ENCODE measurements at places on chromosomes 5 and 9.

- peak; percentile 80 for ATAC-seq
Measured at GRCh38 chr5:135443161-135443960, 3.8 kb downstream of the DCANP1 start.

DNA sequence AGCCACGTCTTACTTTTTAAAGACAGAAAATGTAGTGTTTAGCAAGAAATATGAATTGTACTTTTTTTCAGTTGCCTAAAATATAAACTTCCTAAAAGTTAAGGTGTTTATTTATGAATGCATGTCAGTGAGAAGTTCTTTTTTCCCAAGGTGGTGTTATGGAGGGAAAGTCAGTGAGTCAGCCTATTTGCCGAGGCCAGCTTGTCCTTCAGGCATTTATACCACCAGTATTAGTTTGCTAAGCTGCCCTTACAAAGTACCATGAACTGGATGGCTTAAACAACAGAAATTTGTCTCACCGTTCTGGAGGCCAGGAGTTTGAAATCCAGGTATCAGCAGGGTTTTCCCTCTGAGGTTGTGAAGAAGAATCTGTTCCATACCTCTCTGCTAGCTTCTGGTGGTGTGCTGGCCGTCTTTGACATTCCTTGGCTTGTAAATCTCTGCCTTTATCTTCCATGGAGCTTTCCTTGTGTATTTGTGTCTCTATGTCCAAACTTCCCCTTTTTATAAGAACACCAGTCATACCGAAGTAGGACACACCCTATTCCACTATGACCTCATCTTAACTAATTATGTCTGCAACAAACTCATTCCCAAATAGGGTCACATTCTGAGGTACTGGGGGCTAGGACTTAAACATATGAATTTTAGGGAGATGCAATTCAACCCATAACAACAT lies 38.4 kb downstream of the PRKACG start:
- ATAC-seq: peak; percentile 55

DNA sequence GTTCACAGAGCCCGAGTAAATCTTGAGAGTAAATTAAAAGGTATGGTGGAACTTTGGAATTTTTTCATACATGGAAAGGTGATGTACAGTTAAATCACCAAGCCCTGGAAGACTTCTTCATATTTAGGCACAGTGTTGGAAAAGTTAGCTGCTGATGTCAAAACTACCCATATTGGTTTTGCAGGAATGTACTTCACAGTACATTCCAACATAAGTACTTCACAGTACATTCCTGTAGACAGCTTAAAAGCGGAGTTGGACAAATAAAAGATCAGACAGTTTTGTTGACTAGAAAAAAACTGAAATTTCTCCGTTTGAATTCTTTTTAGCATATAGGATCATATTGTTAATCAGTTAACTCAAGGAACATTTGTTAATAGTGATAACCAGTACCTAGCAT lies 1.8 kb downstream of the RANBP17 start:
- no peak for ATAC-seq

- ATAC-seq: peak; percentile 34
Measured at GRCh38 chr5:17343675-17344074, 126.2 kb downstream of the BASP1 start.

DNA sequence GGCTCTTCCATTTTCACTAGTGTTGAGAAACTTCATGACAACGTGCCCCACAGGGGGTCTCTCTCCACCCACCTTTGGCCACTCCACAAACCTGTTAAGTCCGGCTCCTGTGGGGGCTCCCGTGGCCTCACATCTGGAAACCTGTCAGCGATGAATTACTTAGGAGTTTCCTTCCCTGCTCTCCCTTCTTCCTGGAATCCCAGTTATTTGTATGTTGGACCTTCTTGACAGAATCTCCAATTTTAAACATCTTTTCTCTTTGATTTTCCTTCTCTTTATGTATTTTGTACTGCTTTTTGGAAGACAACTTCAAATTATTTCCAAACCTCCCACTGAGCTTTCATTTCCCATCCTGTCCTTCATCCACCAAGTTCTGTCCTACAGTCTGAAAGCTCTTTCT lies 55.1 kb upstream of the NRARP start:
- ATAC-seq: no peak

GRCh38 chr9:72728031-72728770 lies 206.8 kb downstream of the TMC1 start:
- no peak for ATAC-seq

DNA sequence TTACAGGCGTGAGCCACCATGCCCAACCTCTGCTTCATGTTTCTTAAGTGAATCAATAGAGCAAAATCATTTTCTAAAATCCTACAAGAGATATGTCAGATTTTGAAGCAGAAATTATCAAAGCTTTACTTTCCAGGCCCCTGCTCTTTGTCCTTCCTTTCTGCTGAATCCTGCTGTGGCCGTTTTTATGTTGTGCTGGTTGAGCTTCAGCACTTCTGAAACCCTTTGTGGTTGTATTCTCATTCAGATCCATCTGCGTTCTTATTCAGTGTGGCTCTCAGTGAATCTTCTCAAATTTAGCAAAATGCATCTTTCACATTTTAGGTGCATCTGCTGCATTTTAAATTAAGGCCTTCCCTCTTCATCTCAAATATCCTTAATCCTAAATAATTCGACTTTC lies 26.0 kb downstream of the JMY start:
- ATAC-seq: no peak

DNA sequence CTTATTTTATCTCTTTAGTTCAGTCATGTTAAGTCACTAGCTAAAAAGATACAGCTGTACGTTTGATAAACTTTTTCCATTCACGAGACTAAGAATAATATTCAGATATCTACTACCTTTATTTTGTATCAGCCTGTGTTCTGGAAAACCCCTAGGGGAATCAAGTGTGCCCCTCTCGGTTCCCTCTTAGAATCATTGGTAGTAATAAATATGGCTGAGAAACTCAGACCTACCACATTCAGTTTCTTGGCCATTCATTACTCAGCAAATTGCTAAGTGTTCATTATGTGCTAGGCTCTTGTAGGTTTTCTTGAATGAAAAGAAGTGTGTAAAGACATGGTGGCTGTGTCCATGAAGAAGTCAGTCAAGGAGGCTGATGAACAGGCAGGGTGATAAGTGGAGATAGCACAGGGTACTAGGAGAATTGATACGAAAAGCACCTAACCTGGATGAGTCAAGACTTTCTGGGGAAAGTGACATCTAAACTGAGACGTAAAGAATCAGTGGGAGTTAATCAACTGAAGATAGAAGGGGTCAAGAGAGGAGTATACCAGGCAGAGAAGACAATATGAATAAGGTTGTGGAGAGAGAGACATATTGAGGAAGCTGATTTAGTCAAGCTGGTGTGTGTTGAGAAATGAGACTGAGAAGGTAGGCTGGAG lies 86.2 kb downstream of the CSNK1G3 start:
- no peak for ATAC-seq

- ATAC-seq: no peak
Measured at GRCh38 chr9:98406469-98406868, 151.0 kb upstream of the TBC1D2 start.

- ATAC-seq: peak; percentile 16
Measured at GRCh38 chr9:90095682-90096081, 490.9 kb downstream of the GADD45G start.

GRCh38 chr5:157610990-157611389 lies 35.4 kb upstream of the ADAM19 start:
- ATAC-seq: no peak

DNA sequence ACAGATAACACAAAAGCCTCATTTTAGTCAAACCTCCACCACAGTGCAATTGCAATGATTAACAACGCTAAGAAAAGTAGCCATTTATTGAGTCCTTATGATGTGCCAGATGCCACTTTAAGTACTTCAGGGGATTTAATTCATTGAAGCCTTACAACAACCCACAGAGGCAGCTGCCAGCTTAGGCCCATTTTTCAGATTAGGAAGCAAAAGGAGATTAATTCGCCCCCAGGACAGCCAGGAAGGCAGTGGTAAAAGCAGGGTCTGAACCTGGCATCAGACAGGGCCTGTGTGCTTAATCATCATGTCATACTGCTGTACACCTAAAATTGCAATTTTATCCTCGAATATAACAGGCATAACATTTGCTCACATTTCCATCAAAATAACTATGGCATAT lies 23.9 kb downstream of the MED27 start:
- no peak for ATAC-seq

DNA sequence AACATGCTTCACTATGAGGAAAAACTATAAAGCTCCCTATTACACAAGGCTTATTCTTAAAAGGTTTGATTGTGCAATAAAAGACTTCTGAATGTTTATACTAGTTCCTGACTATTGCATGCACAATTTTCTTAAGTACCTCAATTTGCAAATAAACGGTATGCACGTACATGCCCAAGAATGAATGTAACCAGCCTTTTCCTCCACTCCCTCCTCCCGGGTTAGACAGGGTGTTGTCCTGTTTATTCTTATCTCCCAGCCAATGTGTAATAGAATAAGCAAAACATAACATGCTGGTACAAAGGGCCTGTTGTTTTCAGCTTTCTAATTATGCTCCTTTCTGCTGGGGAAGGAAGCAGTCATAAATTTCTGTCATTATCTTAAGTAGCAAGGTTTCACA lies 79.1 kb downstream of the AOPEP start:
- ATAC-seq: peak; percentile 97

DNA sequence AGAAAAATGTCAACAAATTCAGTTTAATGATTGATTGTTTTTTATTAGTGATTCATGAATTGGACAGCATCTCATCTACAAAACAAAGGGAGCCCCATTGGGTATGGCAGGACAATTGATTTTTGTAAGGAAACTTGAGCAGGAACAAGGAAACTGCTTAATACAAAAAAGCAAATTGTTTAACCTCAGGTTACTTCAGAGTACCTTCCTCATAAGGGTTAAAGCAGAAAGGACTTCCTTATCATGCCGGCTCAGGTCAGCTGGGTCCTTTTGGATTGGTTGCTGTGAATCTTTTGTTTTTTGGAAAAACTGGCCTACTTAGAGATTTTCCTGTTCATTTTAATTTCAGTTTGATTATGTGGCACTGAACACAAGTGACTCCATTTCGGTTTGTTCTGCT lies 211.8 kb downstream of the ARRDC3 start:
- ATAC-seq: no peak

GRCh38 chr5:34895641-34896419 lies 19.5 kb downstream of the RAD1 start:
- no peak for ATAC-seq

GRCh38 chr9:16023446-16023845 lies 470.6 kb downstream of the CCDC171 start:
- no peak for ATAC-seq

DNA sequence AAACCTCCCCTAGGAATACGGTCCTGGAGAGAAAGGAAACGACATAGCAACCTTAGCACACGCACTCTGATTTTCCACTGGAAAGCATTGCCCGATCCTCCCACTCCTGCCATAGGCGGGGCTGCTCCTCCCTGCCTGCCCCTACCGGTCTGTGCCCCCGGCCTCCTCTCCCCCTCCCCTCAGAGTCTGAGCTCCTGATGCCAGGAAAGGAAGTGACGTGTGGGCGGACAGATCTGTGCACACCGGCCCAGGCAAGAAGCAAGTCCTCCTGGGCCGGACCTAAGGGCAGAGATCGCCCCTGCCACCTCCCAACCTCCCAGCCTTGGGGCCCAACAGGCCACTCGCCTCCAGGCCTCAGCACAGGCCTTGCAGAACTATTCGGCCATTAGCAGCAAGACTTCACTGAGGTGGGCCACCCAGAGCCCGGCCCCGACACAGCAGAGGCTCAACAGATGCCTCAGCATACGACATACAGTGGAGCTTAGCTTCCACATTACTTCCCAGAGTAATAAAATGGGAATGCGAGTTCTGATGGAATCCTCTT lies 7.2 kb downstream of the NINJ1 start:
- ATAC-seq: peak; percentile 14

GRCh38 chr5:139394654-139395566 lies at the start of gene PROB1:
Gene PROB1, minus strand, starts transcription at chr5:139395104. Its CDS starts 23 bp downstream, at chr5:139395081.
- peak; percentile 2 for ATAC-seq

- no peak for ATAC-seq
Measured at GRCh38 chr9:87290241-87291052, 207.2 kb upstream of the DAPK1 start.

- ATAC-seq: no peak
Measured at GRCh38 chr5:90575712-90576111, 17.1 kb downstream of the ADGRV1 start.

DNA sequence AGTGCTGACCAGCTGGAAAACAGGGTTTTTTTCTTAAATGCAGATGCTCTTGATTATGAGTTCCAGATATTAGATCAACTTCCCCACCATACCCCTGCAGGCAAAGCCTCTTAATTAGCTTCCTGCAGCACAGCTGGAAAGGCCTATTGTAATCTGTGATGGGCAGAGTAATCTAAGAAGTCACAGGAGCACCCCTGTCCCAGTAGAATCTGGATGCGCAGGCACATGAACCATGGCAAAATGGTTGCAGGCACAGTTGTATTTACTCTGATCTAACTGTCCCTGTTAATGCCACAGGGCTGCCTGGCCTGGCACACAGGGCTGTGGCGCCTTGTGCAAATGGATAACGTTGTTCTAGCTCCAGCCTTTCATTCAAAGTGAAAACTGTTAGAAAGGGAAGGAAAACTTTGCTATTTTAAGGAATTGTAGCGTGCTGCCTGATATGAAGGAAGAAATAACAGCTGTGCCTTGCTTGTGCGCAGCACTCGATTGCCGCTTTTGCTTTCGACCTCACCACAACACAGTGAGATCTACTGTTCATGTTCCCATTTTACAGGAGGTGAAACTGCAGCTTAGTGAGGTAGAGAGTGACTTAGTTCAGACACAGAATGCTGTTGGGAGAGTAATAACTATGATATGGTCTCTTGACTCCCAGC lies 2.3 kb downstream of the TGFBI start:
- no peak for ATAC-seq

- ATAC-seq: no peak
Measured at GRCh38 chr9:87100001-87100400, 152.7 kb upstream of the GAS1 start.

DNA sequence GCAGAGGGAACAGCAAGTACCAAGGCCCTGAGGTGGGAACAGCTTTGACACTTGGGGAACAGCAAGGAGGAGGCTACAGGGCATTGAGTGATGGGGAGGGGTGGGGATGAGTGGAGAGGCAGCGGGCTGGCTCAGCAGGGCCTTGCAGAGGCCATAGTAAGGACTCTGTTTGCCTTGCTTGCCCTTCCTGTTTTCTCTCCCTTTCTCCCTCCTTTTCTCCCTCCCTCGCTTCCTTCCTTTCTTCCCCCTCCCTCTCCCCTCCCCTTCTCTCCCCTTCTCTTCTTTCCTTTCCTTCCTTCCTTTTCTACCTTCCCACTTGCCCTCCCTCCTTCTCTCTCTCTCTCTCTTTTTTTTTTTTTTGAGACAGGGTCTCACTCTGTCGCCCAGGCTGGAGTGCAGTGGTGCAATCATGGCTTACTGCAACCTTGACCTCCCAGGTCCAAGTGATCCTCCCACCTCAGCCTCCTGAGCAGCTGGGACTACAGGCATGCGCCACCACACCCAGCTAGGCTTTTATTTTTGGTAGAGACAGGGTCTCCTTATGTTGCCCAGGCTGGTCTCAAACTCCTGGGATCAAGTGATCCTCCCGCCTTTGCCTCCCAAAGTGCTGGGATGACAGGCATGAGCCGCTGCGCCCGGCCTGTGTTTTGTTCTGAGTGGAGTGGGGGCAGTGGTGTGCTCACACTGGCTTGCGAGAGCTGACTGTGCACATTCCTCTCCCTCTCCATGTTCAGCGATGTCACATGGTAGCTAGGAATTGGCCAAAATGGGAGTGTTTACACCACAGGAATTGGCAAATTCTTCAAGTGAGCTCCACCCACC lies 17.1 kb downstream of the IER5L start:
- no peak for ATAC-seq

All from motor neuron (in vitro differentiated cells).